ENCODE measurements at places on chromosomes 11 and 22. TPM values are rescaled to one million over a fixed set of nuclear protein-coding genes. Genes with fewer than 3 reads are reported as not detected.

The MYO7A gene
- total RNA-seq = 23.5 TPM

The SLC22A12 gene
- total RNA-seq = not detected

The DDIAS gene
- 0.66 TPM for total RNA-seq

The IFITM5 gene
- not detected for total RNA-seq

The MMP7 gene
- total RNA-seq = 1,213 TPM

The NAALAD2 gene
- 0.98 TPM for total RNA-seq

The ROM1 gene
- 11.5 TPM for total RNA-seq

The TRIM34 gene
- 5.9 TPM for total RNA-seq

The ZNF143 gene
- total RNA-seq = 39.2 TPM

The SSTR3 gene
- not detected for total RNA-seq

The P2RX6 gene
- 1.6 TPM for total RNA-seq

The MRGPRX3 gene
- 5.2 TPM for total RNA-seq

- DNase-seq = no peak
- H3K36me3 ChIP-seq = no peaks in the 10 kb centered on the region
- H3K4me3 ChIP-seq = no peak overlapping the region
- H3K27me3 ChIP-seq = no peaks in the 10 kb centered on the region
- H3K4me1 ChIP-seq = no peaks in the 10 kb centered on the region
Measured at GRCh38 chr11:21814169-21814568, 378.7 kb upstream of the ANO5 start.

DNA sequence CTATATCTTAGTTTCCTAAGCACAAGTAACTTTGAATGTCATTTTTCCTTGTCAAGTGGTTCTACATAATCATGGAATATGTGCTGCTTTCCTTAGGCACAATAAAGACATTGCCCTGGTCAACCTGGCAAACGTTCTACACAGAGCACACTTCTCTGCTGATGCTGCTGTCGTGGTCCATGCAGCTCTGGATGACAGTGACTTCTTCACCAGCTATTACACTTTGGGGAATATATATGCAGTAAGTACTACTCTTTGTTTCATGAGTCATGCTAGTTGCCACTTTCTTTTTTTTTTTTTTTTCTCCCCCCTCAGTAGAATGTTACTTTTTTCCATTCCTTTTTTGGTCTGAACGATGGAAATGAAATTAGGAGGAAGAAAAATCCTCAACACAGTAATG is 38.5 kb downstream of the TTC17 start:
- no peak overlapping the region for H3K27ac ChIP-seq
- no peaks in the 10 kb centered on the region for H3K27me3 ChIP-seq

DNA sequence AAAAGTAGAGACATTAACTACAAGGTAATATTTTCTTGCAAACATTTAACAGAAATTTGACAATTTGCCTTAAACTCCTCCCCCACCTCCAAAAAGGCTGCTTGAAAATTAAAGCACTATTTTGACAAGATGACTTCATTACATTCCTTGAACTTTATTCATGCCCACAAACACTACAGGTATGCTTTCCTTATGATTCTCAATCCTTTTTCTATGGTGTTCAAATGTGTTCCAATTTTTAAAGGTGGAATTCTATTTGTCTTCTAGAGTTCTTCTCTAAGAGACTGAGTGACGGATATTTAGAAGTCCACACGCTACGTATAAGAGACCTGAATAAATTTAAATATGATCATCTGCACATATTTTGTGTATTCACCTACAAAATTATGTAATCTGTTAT is 69.4 kb downstream of the MRTFA start:
- peaks cover 6% of the 10 kb centered on the region for H3K4me1 ChIP-seq
- no peak for DNase-seq
- H3K27ac ChIP-seq = peak overlapping the region; percentile 26
- H3K36me3 ChIP-seq = no peaks in the 10 kb centered on the region
- H3K4me3 ChIP-seq = no peak overlapping the region
- H3K27me3 ChIP-seq = no peaks in the 10 kb centered on the region

GRCh38 chr11:34292546-34292945 is 65.3 kb downstream of the ABTB2 start:
- no peaks in the 10 kb centered on the region for H3K27me3 ChIP-seq
- no peak overlapping the region for H3K27ac ChIP-seq
- H3K36me3 ChIP-seq = no peaks in the 10 kb centered on the region
- no peak overlapping the region for H3K4me3 ChIP-seq
- no peak for DNase-seq
- H3K4me1 ChIP-seq = no peaks in the 10 kb centered on the region

GRCh38 chr22:48185071-48186055 is 1422.9 kb downstream of the TBC1D22A start:
- no peaks in the 10 kb centered on the region for H3K36me3 ChIP-seq
- no peak overlapping the region for H3K27ac ChIP-seq
- DNase-seq = no peak
- no peaks in the 10 kb centered on the region for H3K27me3 ChIP-seq

- no peaks in the 10 kb centered on the region for H3K36me3 ChIP-seq
- H3K27ac ChIP-seq = no peak overlapping the region
- DNase-seq = no peak
- no peaks in the 10 kb centered on the region for H3K27me3 ChIP-seq
- no peaks in the 10 kb centered on the region for H3K4me1 ChIP-seq
Measured at GRCh38 chr11:114846416-114846791, 168.1 kb downstream of the NXPE2 start.

- H3K27ac ChIP-seq = no peak overlapping the region
- no peak overlapping the region for H3K4me3 ChIP-seq
- no peaks in the 10 kb centered on the region for H3K36me3 ChIP-seq
- H3K27me3 ChIP-seq = no peaks in the 10 kb centered on the region
- no peaks in the 10 kb centered on the region for H3K4me1 ChIP-seq
Measured at GRCh38 chr22:28220626-28221363, 301.7 kb upstream of the PITPNB start.

DNA sequence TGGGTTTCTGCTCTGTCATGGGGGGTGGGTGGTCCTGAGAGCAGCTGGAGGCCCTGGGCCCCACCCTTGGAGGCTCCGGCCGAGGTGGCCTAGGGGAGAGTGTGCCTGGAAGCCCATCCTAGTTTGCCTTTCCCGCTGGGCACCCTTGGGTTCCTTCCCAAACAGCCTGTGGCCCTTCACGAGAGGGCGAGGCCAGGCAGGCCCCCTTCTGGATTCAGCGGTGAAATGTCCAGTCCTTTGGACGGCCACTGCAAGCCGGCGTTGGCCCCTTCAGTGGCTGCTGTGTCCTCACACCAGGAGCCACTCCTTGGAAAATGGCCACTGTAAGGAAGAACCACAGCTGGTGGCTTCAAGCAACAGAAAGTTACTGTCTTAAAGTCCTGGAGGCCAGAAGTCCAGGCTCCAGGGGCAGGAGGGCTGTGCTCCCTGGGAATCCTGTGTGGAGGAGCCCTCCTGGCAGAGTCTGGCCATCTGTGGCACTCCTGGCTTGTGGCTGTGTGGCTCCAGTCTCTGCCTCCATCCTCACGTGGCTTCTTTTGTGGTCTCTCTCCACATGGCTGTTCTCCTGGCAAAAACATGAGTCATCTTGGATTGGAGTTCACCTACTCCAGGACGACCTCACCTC is 854.1 kb downstream of the TBC1D22A start:
- H3K36me3 ChIP-seq = no peaks in the 10 kb centered on the region
- H3K27me3 ChIP-seq = peaks cover 39% of the 10 kb centered on the region
- no peak overlapping the region for H3K27ac ChIP-seq

DNA sequence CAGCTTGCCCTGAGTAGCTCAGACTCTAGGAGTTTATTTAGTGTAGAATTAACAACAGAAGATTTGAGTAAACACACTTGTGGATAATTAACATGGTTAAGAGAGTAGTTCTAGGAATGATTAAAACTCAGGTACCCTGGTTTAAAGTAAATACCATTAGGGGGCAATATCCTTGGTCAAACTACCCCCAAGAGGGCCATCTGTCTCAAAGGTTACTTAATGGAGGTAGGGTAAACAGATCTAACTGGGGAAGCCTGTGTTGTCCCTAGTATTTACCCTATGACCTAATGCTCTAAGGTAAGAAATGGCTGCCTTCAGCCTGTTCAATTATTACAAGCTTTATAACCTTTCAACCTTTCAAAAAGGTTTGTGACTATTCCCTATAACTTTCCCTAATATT is 10.6 kb upstream of the GLYATL1 start:
- H3K27ac ChIP-seq = no peak overlapping the region
- no peaks in the 10 kb centered on the region for H3K4me1 ChIP-seq
- H3K27me3 ChIP-seq = no peaks in the 10 kb centered on the region
- H3K4me3 ChIP-seq = no peak overlapping the region

GRCh38 chr22:35023692-35024363 is 42.1 kb upstream of the ISX start:
- no peaks in the 10 kb centered on the region for H3K27me3 ChIP-seq
- H3K4me1 ChIP-seq = no peaks in the 10 kb centered on the region
- H3K4me3 ChIP-seq = no peak overlapping the region
- DNase-seq = peak; percentile 72

DNA sequence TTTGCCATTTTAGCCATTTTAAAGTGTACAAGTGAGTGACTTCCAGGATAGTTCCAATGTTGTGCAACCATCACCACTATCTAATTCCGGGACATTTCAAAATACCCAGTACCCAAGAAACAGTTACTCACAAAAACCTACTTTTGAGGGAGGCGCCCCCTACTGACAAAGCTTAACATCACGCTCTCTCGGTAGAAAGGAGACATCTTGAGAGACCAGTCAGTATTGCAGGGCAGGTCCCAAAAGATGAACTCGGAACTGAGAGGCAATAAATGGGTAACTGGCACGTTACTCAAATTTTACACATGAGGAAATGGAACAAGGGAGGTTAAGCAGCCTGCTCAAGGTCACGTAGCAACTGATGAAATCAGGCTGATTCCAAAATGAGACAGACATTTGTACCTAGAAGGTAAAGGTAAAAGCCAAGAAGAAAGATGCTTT is 50.0 kb upstream of the POU2AF1 start:
- no peaks in the 10 kb centered on the region for H3K27me3 ChIP-seq
- H3K27ac ChIP-seq = no peak overlapping the region
- no peaks in the 10 kb centered on the region for H3K4me1 ChIP-seq
- no peak overlapping the region for H3K4me3 ChIP-seq
- DNase-seq = no peak

DNA sequence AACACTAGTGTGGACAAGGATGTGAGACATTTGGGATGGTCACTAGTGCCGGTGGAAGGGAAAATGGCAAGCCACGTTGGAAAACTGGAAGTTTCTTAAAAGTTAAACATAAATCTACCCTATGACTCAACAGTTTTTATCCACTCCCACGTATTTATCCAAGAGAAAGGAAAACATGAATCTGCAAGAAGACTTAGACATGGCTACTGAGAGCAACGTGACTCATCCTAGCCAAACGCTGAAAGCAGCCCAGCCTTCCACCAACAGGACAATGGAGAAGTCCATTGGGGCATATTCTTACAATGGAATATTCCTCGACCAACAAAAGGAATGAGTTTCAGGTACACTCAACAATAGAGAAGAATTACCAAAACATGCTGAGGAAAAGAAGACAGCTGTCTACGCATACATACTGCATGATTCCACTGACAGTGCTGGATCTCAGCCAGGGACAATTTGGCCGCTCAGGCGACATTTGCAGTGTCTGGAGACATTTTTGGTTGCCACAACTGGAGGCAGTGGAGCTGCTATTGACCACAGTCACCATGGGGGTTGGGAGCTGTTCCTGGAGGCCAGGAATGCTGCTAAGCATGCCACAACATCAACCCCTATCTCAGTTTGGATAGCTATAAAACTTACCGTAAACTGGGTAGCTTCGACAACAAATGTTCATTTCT is 21.2 kb downstream of the SYT13 start:
- no peak overlapping the region for H3K27ac ChIP-seq
- DNase-seq = no peak
- no peaks in the 10 kb centered on the region for H3K27me3 ChIP-seq
- no peak overlapping the region for H3K4me3 ChIP-seq
- no peaks in the 10 kb centered on the region for H3K4me1 ChIP-seq
- no peaks in the 10 kb centered on the region for H3K36me3 ChIP-seq

DNA sequence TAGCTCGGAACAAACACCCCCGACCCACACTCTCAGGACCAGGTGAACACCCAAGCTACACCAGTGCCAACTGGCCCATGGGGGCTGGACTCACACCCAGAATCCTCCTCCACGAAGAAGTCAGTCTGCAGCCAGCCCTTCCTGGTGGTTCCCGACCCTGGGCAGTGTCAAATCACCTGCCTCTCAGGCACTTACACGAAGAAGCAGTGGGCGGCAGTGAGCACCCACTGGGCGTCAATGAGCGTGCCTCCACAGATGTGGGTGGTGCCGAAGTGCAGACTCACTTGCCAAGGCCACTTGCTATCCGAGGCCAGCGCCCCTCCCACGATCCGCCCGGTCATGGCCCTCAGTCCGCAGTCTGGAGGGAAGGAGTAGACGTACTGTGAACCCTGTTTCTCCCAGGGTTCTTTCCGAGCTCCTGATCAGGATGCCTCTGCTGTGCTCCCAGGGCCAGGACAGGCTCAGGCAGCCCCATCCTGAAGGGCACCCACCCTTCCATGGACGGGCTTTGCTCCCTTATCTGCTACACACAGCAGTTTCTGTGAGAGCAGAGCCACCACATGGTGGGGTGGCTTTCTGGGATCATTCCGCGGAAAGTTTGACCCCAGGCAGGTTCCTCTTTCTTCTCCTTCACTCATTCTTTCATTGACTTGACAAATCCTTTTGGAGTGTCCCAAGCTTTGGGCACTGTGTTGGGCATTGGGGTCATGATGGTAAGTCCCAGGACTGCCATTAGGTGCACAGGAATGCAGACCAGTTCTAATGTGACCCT is 19.4 kb downstream of the TMPRSS13 start:
- no peaks in the 10 kb centered on the region for H3K27me3 ChIP-seq
- peak; percentile 41 for DNase-seq
- no peak overlapping the region for H3K27ac ChIP-seq
- H3K4me3 ChIP-seq = no peak overlapping the region
- no peaks in the 10 kb centered on the region for H3K36me3 ChIP-seq

GRCh38 chr11:22859756-22860155 is 518 bp downstream of the CCDC179 start:
- H3K36me3 ChIP-seq = no peaks in the 10 kb centered on the region
- H3K4me1 ChIP-seq = no peaks in the 10 kb centered on the region
- H3K27me3 ChIP-seq = no peaks in the 10 kb centered on the region
